ENCODE measurements at places on chromosomes 2 and 18. TPM values are rescaled to one million over a fixed set of nuclear protein-coding genes. Genes with fewer than 3 reads are reported as not detected.

PRSS56 gene
- not detected for total RNA-seq

- peaks cover 22% of the 10 kb centered on the region for H3K4me1 ChIP-seq
- peaks cover 28% of the 10 kb centered on the region for H3K36me3 ChIP-seq
- no peaks in the 10 kb centered on the region for H3K27me3 ChIP-seq
- no peak for DNase-seq
Measured at GRCh38 chr2:28893488-28893887, 979 bp upstream of the WDR43 start.

GRCh38 chr2:172460780-172461201, 33.4 kb downstream of the ITGA6 start:
- peaks cover 2% of the 10 kb centered on the region for H3K36me3 ChIP-seq
- peaks cover 91% of the 10 kb centered on the region for H3K4me1 ChIP-seq
- no peak overlapping the region for H3K4me3 ChIP-seq
- no peak overlapping the region for H3K27ac ChIP-seq
- no peak for DNase-seq

- H3K4me3 ChIP-seq = no peak overlapping the region
- no peaks in the 10 kb centered on the region for H3K4me1 ChIP-seq
- DNase-seq = peak; percentile 61
- no peaks in the 10 kb centered on the region for H3K36me3 ChIP-seq
- peaks cover 15% of the 10 kb centered on the region for H3K27me3 ChIP-seq
- H3K27ac ChIP-seq = no peak overlapping the region
Measured at GRCh38 chr2:162840598-162841246, 2.2 kb upstream of the KCNH7 start.

DNA sequence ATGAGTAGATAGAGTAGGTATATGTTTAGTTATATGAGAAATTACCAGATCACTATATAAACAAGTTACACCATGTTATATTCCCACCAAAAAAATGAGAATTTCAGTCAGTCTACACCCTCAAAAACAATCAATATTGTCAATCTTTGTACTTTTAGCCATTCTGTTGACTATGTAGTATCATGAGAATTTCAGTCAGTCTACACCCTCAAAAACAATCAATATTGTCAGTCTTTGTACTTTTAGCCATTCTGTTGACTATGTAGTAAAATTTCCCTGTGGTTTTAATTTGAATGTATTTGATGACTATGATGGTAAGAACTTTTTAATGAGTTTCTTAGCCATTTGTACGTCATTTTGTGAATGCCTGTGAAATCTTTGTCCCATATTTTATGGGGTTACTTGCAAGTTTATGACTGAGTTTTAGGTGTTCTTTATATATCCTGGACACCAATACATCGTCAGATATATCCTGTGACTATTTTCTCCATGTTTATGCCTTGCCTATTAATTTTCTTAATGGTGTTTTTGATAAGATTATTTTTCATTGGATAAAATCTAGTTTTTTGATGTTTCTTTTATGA, 528.4 kb upstream of the SPHKAP start:
- no peak for DNase-seq
- H3K4me3 ChIP-seq = no peak overlapping the region
- H3K36me3 ChIP-seq = no peaks in the 10 kb centered on the region
- H3K27ac ChIP-seq = no peak overlapping the region

OST4 gene
- 305 TPM for total RNA-seq

FKBP7 gene
- total RNA-seq = 4.8 TPM

DSEL gene
- 0.09 TPM for total RNA-seq

DNA sequence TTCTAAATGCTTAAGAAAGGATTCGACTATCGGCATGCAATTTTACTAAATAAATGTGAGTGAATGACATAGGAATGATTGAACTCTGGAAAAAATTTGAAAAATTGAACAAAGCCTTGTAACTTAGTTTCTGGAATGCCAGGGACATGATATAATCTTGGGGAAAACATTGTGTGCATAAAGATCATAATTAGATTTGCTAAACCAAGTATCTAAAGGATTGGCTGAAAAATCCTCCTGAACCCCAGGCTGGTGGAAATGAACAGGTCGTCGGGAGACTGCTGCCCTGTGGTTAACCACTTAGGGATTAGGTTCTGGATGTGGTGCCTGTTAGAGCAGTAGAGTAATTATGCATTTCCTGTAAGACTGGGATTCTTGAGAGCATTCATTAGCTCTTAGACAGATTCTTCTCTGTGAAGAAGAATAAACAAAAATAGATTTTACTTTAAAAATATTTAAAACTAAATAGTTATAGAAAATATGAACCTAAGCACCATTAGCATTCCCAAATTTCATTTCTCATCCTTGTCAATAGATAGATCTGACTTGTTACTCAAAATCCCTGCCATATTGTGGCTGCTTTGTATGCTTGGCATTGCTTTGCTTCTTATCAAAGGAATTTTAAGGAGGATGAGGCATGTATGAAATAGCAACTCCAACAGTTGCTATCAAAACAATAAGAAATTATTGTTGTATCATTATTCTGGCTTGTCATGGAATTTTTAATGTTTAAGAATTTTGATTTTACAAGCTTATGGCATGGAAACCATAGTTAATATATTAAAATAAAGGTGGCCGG, 55.9 kb downstream of the LYPD6B start:
- peaks cover 17% of the 10 kb centered on the region for H3K27me3 ChIP-seq
- no peak for DNase-seq
- H3K4me1 ChIP-seq = no peaks in the 10 kb centered on the region
- H3K36me3 ChIP-seq = no peaks in the 10 kb centered on the region

LYPD1 gene
- not detected for total RNA-seq

POTEI gene
- total RNA-seq = not detected

DNA sequence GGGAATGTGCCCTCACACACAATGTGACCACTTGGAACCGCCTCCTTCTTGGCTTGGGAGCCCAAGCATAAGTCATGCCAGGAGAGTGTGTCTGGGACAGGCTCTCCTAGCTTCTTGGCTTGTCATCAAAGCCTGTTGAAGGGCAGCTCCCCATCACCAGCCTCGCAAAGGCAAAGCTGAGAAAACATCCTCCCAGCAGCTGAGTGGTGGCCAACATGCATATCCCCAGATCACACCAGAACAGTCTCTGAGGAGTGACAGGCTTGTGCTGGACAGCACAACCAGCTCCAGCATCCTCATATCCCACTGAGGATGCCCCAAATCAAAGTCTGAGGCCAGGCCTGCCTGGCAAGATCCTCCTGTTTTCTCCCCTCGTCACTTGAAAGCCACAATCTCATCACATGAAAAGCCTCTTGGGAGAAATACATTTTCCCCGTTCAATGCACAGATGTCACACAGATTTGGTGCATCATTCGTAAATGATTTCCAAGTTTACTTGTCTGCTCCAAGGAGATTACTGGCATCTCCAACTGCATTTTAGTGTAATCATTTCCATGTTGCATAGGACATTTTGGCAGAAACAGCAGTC, 269.3 kb downstream of the TTC32 start:
- H3K27me3 ChIP-seq = peaks cover 19% of the 10 kb centered on the region
- no peak overlapping the region for H3K27ac ChIP-seq
- no peaks in the 10 kb centered on the region for H3K4me1 ChIP-seq
- DNase-seq = no peak
- no peaks in the 10 kb centered on the region for H3K36me3 ChIP-seq

GRCh38 chr2:232367016-232367415, 11.5 kb upstream of the ALPP start:
- no peaks in the 10 kb centered on the region for H3K27me3 ChIP-seq
- peaks cover 23% of the 10 kb centered on the region for H3K4me1 ChIP-seq
- DNase-seq = no peak
- H3K27ac ChIP-seq = no peak overlapping the region
- no peaks in the 10 kb centered on the region for H3K36me3 ChIP-seq

TMEM178A gene
- 0.21 TPM for total RNA-seq

DNA sequence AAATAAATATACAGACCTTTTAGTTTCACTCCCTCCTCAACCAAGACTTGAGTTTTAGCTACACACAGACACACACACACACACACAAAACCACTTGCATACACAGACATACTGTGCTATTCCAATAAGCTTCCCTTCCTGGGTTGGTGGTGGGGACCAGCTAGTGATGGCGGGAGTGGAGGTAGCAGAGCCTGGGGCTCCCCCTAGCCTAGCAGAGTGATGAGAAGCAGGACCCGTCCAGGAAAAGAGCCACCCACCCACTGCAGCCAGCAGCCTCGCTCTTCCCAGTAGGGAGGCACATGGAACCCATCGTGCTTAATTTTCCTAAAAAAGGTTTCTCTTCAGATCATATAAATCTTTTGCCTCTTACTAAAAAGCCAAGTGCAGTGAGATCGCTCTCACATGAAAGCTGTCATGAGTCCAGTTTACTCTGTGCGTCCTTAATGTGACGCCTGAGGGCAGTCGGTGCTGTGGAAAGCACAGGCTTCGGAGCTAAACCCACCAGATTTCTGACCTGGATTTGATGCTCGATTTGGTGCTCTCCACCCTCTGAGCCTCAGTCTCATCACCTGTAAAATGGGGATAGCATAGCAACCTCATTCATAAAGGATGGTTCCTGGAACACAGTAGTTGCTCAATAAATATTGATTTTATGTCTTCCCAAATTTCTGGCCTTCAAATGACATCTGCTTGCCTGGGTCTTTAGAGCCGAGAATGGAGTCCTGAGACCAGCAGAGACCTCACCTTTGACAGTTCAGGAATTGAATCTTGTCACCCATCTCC, 60.1 kb upstream of the YWHAQ start:
- no peak for DNase-seq
- H3K4me3 ChIP-seq = no peak overlapping the region
- no peak overlapping the region for H3K27ac ChIP-seq
- H3K36me3 ChIP-seq = no peaks in the 10 kb centered on the region

BCL2 gene
- total RNA-seq = 66.0 TPM

SPTBN1 gene
- total RNA-seq = 76.6 TPM

CXCR1 gene
- not detected for total RNA-seq

GRCh38 chr2:78861546-78861945, 164.0 kb upstream of the REG3G start:
- DNase-seq = no peak
- no peak overlapping the region for H3K27ac ChIP-seq
- H3K27me3 ChIP-seq = no peaks in the 10 kb centered on the region

MYOM1 gene
- 0.89 TPM for total RNA-seq

- H3K27me3 ChIP-seq = no peaks in the 10 kb centered on the region
- H3K36me3 ChIP-seq = no peaks in the 10 kb centered on the region
- DNase-seq = no peak
- H3K4me3 ChIP-seq = no peak overlapping the region
Measured at GRCh38 chr2:211516537-211516936, 960.1 kb downstream of the CPS1 start.

- peaks cover 13% of the 10 kb centered on the region for H3K4me1 ChIP-seq
- H3K27me3 ChIP-seq = peaks cover 5% of the 10 kb centered on the region
- H3K27ac ChIP-seq = peak overlapping the region; percentile 60
Measured at GRCh38 chr2:26185954-26186770, 13.3 kb downstream of the GAREM2 start.

DNA sequence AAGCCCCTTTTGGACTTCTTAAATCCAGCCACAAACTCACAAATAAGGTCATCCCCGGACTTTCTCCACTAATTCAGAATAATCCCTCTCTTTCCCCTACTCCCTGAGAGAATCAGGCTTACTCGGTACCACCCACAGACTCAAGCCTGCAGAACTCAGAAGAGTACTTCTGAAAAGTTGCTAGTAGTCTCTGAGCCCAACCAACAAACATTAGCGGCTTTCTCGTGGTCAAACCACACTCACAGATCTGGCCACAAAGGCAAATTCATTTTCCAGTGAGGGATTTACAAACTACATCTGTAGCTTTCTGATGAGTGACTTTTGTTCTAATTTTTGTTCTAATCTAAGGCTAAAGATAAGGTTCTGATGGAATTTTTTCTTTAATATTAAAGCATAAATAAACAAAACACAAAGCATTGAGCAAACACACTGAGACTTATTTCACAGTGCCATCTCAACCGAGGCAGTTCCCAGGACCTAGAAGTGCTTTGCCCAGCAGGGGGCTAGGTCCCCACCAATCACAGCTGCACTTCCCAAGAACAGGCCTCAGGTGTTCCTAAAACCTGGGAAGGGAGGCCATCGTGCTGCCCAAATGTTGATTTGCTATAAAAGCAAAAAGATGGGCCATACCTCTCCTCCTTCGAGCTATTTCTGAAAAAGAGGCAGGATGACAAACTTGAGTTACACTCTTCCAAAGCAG, 110.7 kb downstream of the COLEC12 start:
- H3K4me1 ChIP-seq = no peaks in the 10 kb centered on the region
- H3K27me3 ChIP-seq = peaks cover 4% of the 10 kb centered on the region
- DNase-seq = no peak
- H3K4me3 ChIP-seq = no peak overlapping the region

- H3K4me3 ChIP-seq = no peak overlapping the region
- peaks cover 11% of the 10 kb centered on the region for H3K36me3 ChIP-seq
- no peak for DNase-seq
- peaks cover 3% of the 10 kb centered on the region for H3K4me1 ChIP-seq
Measured at GRCh38 chr2:7639476-7639875, 722.3 kb downstream of the RNF144A start.

NT5DC4 gene
- not detected for total RNA-seq

KYNU gene
- not detected for total RNA-seq

DNA sequence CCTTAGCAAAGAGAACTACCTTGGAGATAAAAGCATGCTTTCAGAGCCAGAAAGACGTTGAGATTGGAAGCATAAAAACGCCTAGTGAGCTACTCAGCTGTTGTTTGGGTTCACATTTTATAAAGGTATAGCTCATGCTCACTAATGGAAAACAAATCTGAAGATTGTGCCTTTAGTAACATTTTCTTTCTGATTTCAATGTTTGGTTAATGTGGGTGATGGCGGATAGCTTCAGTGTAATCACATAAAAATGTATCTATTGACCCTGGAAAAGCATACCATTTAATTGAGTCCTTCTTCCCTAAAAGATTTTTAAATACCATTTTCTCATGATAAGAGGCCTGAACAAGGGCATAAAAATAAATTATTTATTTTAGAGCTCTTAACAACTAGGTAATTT, 73.4 kb downstream of the DTNA start:
- no peak for DNase-seq
- H3K27ac ChIP-seq = no peak overlapping the region
- no peaks in the 10 kb centered on the region for H3K36me3 ChIP-seq
- H3K4me3 ChIP-seq = no peak overlapping the region
- H3K27me3 ChIP-seq = peaks cover 5% of the 10 kb centered on the region

RAB27B gene
- total RNA-seq = 0.53 TPM

DNA sequence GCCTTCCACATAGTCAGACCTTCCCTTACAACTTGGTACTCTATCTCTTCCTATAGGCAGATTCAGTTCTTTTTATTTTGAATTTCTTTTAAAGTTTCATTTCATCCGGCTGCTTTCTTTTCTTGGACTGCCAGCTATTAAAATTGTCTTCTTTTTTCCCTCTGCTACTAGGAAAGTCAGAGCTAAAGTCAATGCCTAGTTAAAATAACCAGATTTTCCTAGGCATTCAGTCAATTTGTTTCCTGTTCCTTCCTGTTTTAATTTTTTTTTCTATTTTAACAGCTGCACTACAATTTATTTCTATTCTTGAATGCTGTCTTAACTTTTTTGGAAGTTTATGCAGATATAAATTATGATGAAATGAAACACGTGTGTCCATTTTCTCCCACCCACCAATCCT, 84.8 kb downstream of the EVA1A start:
- no peak for DNase-seq
- H3K4me3 ChIP-seq = no peak overlapping the region
- no peaks in the 10 kb centered on the region for H3K4me1 ChIP-seq
- no peak overlapping the region for H3K27ac ChIP-seq

GRCh38 chr2:240813231-240813921, 6.6 kb downstream of the KIF1A start:
- H3K4me3 ChIP-seq = no peak overlapping the region
- no peaks in the 10 kb centered on the region for H3K36me3 ChIP-seq
- peaks cover 7% of the 10 kb centered on the region for H3K27me3 ChIP-seq
